ENCODE measurements at places on chromosomes 2 and 18. TPM values are rescaled to one million over a fixed set of nuclear protein-coding genes. Genes with fewer than 3 reads are reported as not detected.

DNA sequence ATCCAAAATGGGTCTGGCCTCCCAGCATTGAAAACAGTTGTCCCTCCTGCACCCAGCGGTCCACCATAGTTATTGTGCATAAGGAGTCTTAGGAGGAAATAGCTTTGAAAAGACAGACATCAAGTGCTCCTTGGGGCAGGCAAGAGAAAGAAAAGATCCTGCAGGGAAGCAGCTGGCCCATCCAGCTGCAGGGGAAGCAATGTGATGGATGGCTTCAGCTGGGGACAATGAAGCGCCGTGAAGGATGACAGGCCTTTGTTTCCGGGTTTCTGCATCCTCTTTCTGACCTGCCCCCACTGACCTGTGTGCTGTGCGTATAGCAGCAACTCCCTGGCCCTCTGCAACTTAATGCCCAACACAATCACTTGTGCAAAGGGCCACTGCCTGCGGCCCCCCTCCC is 142.9 kb upstream of the NCKAP5 start:
- H3K4me1 ChIP-seq: no peaks in the 10 kb centered on the region
- no peak overlapping the region for H3K4me3 ChIP-seq
- DNase-seq: no peak
- H3K36me3 ChIP-seq: no peaks in the 10 kb centered on the region
- H3K27me3 ChIP-seq: no peaks in the 10 kb centered on the region

- no peak overlapping the region for H3K27ac ChIP-seq
- H3K4me3 ChIP-seq: no peak overlapping the region
- DNase-seq: no peak
- H3K36me3 ChIP-seq: peaks cover 7% of the 10 kb centered on the region
- no peaks in the 10 kb centered on the region for H3K27me3 ChIP-seq
Measured at GRCh38 chr2:227534714-227535113, 62.8 kb downstream of the AGFG1 start.

Gene LAMA1
- total RNA-seq: not detected

- no peak overlapping the region for H3K4me3 ChIP-seq
- H3K4me1 ChIP-seq: no peaks in the 10 kb centered on the region
- H3K27me3 ChIP-seq: no peaks in the 10 kb centered on the region
- no peak for DNase-seq
Measured at GRCh38 chr2:62326735-62327134, 130.8 kb downstream of the B3GNT2 start.

- H3K36me3 ChIP-seq: no peaks in the 10 kb centered on the region
- no peak overlapping the region for H3K4me3 ChIP-seq
- H3K27ac ChIP-seq: no peak overlapping the region
Measured at GRCh38 chr2:226155093-226155875, 644.3 kb downstream of the IRS1 start.

Gene DYNAP
- total RNA-seq: not detected

GRCh38 chr2:196808083-196808665 is 981 bp downstream of the C2orf66 start:
- no peaks in the 10 kb centered on the region for H3K4me1 ChIP-seq
- DNase-seq: no peak
- no peak overlapping the region for H3K27ac ChIP-seq
- peaks cover 14% of the 10 kb centered on the region for H3K27me3 ChIP-seq
- H3K36me3 ChIP-seq: no peaks in the 10 kb centered on the region

Gene KCNG3
- total RNA-seq: 0.07 TPM

GRCh38 chr2:102010902-102011301 is 19.1 kb downstream of the IL1R2 start:
- H3K4me3 ChIP-seq: no peak overlapping the region
- no peak overlapping the region for H3K27ac ChIP-seq
- no peak for DNase-seq
- no peaks in the 10 kb centered on the region for H3K27me3 ChIP-seq
